Naive thymus-derived CD8-positive, alpha-beta T cell (primary cell): ENCODE measurements at places on chromosomes 7 and 10. TPM values are rescaled to one million over a fixed set of nuclear protein-coding genes. Genes with fewer than 3 reads are reported as not detected.

Gene SLC13A4
- not detected for total RNA-seq

Gene EPHA1
- 44.9 TPM for total RNA-seq

Gene LGI1
- total RNA-seq: not detected

DNA sequence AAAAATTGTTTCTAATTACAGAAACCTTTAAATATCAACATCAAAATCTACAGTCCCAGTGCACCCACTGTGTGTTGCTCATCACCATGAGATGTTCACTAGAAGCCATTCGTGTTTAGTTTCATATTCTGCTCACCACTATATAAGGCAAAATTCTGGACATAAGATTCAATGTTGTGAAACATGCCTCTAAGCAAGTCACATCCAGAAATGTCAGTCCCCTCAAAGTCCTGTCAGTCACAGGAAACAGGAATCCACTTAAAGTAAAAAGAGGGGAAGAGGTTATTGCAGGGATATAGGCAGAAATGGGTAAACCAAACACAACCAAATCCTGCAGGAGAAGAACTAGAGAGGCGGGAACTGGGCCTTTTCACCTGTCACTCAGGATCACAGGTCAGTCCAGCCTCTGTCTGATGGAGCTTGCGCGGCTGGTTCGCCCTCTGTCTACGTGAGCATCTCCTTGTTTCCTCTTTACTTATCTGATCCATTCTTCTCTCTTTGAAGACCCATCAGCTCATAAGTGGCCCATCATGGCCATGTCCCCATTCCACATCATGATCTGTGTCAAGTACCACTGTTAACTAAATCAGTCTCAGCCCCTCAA lies 58.4 kb downstream of the MYPN start:
- no peak for DNase-seq

DNA sequence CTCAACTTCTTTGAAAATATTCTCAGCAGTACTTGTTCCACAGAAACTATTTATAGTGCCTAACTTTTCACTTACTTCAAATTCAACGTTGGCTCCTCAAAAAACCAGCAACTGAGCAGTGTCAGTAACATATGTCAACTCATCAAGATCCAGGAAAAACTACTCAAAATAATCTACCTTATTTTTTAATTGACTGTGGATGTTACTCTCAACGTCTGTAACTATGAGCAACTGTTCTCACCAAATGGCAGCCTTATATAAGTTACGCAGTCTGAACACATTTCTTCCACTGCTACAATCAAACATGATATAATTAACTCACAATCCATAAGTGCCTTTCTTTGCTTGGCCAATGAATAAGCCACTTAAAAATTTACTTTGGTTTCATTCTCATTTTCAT lies 77.8 kb downstream of the SP8 start:
- DNase-seq: no peak

DNA sequence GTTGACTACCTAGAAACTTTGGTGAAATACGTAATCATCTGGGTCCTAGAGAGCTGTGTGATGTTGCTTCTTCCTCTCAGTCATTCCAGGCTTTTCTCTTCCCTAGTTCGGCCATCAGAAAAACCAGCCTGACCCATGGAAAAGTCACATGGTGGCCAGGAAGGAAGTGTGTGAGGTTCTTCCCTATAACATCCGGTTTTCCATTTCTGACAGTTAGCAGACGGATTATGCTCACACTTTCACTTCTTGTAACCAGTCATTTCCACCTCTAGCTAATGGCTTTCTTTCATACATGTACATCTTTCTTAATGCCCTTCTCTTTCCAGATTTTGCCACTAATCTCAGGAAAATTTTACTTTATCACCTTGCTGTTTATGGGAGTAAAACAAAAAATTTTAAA lies 110.0 kb upstream of the GLCCI1 start:
- DNase-seq: no peak

GRCh38 chr10:18500576-18500975 lies 150.8 kb downstream of the NSUN6 start:
- no peak for DNase-seq

DNA sequence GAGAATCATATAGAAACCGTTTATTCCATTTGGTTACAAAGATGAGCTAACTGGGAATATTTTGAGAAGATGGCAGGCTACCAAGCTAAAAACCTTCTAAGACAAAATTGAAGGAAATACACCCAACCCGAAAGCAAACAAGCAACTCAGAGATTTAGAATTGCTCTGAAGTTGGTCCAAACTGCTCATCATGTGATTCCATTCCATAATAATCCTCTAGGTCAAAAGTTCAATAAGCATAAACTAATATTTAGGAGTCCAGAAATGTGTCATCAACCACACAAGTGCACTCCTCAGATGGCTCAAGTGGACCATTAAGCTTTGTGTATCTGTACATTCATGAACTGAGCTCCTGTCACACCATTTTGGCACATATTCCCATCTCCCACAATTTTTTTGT lies 28.7 kb downstream of the DGKI start:
- no peak for DNase-seq
